T follicular helper cell (primary cell): ENCODE measurements at places on chromosomes 4 and X.

GRCh38 chrX:45517090-45517973, 316.7 kb upstream of the DIPK2B start:
- no peak for DNase-seq

DNA sequence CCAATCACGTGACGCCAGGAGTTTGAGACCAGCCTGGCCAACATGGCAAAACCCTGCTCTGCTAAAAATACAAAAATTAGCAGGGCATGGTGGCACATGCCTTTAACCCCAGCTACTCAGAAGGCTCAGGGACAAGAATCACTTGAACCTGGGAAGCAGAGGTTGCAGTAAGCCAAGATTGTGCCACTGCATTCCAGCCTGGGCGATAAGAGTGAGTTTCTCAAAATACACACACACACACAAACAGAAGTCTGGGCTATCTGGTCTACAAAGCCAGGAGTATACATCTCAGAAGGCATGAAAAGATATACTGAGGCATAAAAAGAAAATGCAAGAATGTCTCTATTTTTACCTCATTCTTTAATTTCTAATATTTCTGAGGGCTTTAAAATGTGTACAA, 11.3 kb downstream of the YTHDC1 start:
- DNase-seq, result no peak

GRCh38 chrX:119325456-119325855, 73.7 kb upstream of the SLC25A43 start:
- no peak for DNase-seq

GRCh38 chr4:112472318-112472717, 43.7 kb downstream of the NEUROG2 start:
- DNase-seq, result no peak

DNA sequence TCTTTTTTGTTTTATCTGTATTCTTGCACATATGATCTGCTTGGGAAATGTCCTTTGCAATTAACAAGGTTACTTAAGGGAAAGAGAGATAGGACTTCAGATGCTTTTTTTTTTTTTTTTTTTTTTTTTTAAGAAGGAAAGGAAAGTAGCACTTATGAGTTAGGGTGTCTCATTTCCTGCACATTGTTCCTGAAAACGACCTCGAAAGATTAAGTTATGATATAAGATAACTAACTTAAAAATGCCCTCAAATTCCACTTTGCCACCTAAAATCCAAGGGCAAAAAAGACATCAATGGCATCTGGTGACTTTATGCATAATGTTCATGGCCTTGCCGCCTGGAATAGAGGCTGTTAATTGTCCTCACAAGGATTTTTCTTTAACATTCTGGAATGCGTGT, 44.9 kb downstream of the PCDH7 start:
- no peak for DNase-seq

- no peak for DNase-seq
These were observed 558.2 kb downstream of the ZNF674 start for GRCh38 chrX:45986971-45987370.

DNA sequence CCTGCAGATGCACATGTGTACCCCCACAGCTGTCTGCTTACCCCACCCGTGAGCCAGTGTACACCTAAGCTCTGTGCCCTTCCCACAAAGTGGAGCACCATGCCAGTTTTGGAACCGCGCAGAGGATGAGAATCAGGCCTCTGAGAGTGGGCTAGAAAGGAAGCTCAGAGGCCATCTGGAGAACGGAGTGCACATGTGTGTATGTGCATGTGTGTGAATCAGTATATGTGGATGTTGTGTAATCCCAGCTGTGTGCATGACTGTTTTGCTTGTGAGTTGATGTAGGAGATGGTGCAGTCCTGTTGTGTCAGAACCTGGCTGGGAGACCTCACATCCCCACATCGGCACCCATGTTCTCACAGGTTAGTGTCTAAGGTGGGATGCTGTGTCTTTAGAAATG, 93.0 kb downstream of the DRD5 start:
- DNase-seq, result no peak

DNA sequence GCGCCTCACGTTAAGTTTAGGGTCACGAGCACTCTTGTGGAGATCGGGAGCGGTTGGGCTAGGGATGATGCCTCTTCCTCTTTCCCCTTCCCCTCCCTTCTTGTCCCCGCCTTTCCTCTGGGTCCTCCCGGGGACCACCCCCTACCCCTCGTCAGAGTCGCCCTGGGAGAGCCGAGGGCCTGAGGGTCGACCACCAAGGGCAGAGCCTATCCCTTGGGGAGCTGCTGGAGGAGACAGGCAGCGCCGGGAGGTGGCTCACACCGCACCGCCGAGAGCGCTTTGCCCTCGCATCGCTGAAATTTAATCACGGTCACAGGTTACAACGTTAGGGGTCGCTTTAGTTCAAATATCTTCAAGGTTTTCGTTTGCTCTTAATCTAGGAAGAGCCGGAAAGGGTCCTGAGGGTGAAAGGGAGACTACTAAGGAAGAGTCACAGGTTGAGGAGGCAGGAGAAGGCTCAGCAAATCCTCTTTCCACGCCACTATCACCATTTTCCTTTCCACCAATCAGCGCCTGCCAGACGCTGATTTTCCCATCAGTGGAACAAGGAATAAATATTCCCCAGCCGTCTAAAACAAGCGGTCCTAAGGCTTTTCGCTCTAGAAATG, 528 bp upstream of the SNCA start:
- no peak for DNase-seq

DNA sequence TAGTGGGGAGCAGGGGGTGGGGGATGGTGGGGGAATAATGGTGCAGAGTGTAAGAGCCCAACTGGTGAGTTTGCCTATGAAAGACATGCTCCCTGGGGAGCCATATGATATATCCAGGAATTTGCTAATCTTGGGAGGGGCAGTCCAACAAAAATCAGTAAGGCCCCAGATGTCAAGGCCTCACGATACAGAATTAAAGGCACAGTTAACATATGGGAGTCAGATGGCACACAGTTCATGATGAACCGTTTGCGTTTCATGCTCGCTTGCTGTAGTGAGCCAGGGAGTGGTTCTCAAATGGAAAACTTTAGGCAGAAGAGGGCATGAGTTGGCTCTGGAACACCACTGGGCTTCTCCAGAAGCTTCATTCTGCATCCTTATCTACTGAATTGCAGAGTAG, 33.9 kb upstream of the VCX2 start:
- no peak for DNase-seq

GRCh38 chr4:103895876-103896465, 176.2 kb upstream of the TACR3 start:
- DNase-seq, result no peak

DNA sequence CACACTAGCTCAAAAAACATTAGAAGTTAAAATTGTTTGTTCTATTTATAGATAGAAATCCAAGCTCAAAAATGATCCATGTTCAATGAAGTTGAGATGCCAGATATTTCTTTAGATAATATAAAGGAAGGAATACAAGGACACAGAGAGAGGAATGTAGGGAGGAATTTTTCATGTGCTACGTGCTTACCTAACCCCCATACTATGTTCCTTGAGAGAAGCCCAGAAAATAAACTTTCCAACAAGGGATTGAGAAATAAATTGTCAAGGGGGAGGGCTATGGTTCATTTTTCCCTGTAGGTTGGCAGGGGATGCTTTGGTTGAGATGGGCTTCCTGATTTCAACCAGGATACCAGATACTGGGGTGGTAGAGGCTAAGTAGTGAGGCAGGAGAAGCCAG, 15.6 kb upstream of the ADH5 start:
- no peak for DNase-seq

DNA sequence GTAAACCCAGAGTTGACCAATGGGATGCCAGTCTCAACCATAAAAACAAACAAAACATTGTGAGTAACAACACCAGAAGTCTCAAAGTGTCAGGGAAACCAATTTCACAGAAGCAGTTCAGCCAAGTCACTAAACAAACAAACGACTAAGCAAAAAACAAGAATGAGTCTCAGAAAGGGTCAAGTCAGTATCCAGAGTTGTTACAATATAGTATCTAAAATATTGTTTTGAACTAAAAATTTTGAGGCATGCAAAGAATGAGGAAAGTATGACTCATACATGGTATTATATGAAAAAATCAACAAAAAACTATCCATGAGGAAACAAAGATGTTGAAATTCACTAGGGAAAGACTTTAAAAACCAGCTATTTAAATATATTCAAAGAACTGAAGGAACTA, 70.6 kb downstream of the AR start:
- DNase-seq, result no peak

DNA sequence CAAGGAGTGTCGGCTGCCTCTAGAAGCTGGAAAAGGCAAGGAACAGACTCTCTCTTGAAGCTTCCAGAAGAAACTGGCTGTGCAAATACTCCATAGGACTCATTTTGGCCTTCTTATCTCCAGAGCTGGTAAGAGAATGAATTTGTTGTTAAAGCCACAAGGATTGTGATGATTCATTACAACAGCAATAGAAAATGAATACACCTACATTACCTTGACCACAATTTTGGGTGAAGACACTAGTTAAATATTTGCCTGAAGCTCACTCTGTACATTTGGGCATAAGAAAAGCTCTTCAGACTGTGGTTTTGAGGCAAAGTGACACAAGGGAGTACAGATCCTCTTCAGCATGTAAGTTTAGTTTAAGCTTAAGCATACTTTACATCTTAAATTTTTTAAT, 134.5 kb upstream of the TLL1 start:
- DNase-seq, result no peak

- no peak for DNase-seq
These were observed 241.0 kb upstream of the POF1B start for GRCh38 chrX:85620466-85620865.

DNA sequence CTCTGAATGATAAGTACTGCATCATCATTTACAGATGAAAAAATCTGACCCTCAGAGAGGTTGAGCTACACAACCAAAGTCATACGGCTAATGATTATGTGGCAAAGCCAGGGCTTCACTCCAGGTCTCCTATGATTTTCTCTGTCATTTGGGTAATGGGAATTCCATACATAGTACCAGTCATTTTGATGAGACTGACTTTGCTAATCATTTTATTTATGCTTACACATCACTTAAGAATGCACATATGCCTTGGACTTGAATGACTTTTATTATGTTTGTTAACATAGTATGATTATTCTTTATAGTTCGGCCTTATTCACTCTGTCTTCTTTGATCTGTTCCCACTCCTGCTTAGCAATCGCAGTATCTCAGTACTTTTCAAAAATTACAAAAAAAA, 255.1 kb upstream of the GPRIN3 start:
- no peak for DNase-seq

GRCh38 chr4:6134612-6135220, 65.6 kb downstream of the JAKMIP1 start:
- peak; percentile 2 for DNase-seq

- no peak for DNase-seq
These were observed 802 bp downstream of the COX18 start for GRCh38 chr4:73068491-73069337.

GRCh38 chrX:71438750-71439149, 72.6 kb downstream of the TAF1 start:
- no peak for DNase-seq

DNA sequence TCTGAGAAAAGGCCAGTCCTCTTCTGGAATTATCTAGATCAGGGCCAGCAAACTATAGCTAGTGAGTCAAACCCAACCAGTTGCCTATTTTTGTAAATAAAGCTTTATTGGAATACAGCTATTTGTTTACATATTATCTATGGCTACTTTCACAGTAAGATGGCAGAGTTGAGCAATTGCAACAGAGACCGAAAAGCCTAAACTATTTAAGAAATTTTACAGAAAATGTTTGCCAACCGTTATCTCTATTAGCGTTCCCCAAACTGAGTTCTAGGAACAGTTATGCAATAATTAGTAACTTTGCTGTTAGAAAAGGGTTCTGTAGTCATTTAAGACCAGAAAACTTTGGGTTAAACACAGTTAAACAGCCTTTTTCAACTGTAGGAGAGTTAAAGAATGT, 10.5 kb downstream of the TEX13B start:
- no peak for DNase-seq

DNA sequence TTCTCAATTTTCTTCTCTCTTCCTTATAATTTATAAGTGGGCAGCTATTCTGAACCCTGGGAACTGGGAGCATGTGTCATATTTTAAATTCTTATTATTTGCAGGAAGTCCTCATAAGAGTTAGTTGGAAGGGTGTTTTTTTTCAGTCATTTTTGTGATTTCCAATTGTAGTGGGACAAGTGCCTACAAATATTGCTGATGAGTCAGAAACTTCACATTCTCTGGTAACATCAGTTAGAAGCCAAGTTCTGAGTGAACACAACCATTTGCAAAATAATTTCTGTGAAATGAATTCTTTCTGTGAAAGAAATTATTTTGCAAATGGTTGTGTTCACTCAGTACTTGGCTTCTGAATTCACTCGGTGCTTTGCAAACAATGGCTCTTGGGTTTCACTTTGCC, 20.8 kb upstream of the NWD2 start:
- no peak for DNase-seq

- DNase-seq, result no peak
These were observed 118.7 kb downstream of the FHIP1A start for GRCh38 chr4:151527699-151528098.

- DNase-seq, result no peak
These were observed at the start of gene VEGFC for GRCh38 chr4:176792326-176793059. Gene VEGFC, minus strand, starts transcription at chr4:176792922. Its CDS starts 611 bp downstream, at chr4:176792311.

DNA sequence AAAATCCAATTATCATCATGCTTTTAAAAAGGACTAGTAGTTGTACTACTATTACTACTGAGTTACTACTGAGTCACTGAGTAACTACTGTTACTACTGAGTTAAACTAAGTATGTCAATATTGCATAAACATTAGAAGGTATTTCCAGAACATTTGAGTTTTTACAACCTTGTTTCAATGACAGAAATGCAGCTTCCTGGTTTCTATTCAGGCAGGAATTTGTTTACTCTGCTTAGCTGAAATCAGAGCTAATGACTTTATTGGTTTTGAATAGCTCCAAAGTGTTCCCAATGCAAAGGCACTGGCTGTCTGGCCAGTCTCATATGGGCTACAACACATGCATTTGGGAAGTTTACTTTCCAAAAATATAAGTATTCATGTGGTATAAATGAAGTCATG, 12.0 kb downstream of the RPS6KA6 start:
- no peak for DNase-seq

DNA sequence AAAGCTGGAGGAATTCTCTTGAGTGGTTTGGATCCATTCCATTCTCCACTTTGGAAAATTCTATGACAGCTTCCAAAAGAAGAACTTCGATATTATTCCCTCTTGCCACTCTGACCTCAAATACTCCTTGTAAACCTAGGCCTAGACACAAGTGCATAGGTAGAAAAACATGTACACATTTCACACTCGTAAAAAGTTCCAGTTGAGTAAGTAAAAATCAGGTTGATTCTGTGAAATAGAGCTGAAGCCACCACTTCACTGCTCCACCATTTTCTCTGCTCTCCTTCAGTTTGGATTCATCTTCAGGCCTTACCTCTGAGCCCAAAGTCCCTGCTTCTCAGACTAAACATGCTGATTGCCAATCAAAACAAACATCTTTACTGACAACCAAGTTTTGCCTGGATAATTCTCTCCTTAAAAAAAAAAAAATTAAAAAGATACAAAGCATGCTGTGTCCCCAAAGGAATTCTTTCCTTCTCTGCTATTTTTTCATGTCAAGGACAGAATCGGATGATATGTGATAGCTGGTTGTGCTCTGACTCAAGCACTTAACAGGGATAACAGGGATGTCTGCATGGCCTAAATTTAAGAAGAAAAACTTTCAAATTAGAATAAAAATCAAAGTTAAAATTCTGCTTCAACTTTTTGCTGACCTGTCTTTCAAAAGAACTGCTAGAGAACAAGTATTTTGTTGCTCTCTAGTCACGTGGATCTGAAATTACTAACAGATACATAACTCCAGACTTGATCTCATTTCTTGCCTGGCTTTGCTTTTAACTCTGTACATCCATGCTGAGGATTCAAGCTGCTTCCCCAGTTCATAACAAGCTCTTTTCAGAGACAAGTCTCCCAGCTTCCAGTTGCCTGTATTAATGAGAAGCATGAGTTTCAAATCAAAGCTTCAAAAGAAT, 420.9 kb upstream of the INTU start:
- DNase-seq, result no peak

- no peak for DNase-seq
These were observed 113.8 kb downstream of the PCDH19 start for GRCh38 chrX:100296183-100296753.
